ENCODE measurements at places on chromosomes 5 and 9.

DNA sequence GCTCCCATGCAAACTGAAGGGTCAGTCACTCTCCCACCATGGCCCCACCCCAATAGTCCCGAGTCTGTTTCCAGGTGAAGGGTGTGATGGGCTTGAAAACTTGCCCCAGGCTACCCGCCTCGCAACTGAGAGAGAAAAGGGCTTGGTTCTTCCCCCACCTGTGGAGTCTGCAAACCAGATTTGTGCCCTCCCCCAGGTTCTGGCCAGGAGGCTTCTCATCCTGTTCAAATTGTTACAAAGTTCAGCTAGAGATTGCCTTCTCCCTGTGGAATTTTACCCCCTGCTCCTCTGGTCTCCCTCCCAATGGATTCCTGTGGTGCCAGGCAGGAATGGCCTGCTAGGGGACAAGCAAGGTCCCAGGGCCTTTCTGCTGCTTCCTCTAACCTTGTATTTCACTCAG is 93.1 kb upstream of the ACO1 start:
- DNase-seq = no peak

- DNase-seq = no peak
These were observed 39.6 kb upstream of the DMXL1 start for GRCh38 chr5:119031011-119031886.

DNA sequence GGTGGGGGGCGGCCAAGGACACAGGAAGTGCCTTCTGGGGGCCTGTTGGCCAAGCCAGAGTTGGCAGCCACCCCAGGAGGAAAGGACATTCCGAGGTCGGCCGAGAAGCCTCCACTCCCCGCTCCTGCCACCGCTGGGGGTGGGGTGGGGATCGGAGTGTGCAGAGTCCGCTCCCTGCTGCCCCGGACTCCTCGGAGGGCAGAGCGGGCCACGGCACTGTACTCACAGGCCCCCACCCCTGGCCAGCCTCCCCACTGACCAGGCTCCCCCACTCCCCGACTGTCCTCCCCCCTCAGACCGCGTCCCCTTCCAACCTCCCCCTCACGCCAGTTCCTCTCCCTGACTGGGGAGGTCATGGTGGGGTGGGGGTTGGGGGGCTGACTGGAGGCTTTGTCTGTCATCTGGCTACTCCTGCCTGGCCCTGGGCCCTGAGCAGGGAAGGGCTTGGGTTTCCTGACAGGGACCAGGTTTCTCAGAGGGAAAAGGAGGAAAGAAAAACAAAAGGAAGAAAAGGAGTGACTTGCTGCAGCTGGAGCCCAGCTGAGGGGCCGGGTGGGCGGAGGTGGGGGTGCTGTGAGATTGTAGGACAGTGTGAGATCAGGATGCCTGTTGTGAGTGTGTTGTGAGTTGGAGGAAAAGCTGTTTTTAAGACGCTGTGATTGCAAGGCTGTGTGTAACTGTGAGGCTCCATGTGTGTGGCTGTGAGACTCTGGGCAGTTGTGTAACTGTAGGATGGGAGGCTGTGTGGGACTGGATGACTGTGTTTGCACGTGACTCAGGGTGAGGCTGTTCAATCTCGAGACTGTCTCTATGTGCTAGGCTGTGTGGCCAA is 29.7 kb downstream of the CNTFR start:
- no peak for DNase-seq

GRCh38 chr9:7103367-7103766 is 345.6 kb downstream of the KDM4C start:
- no peak for DNase-seq

DNA sequence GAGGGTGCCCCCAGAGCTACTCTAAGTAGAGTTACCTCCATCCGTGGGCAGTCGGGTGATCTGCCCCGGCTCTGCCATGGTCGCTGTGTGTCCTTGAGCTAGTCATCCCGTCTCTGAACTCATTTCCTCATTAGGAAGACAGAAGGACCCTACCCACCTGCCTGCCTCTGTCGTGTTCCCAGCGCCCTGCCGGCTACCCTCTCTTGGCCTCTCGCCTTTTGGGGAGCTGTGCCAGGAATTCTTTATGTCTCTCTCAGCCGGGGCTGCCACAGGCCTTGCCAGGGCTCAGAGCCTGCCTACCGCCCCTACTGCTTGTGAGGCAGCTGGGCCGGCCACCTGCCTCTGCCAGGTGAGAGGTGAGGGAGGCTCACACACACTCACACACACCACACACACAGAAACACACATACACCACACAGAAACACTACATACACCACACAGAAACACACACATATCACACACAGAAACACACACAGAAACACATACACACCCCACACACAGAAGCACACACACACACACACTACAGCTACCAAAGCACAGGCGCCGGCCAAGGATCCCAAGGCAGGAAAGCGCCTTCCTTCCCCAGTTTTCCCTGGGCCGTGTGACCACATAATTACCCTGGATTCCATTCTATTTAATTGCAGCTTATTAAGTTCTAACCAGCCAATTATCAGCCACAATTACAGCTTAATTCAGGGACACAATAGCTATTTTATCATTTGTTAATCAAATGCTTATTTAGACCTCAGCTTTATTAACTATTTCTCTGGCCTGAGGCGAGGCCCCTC is 41.7 kb downstream of the UNC5A start:
- DNase-seq = no peak

- no peak for DNase-seq
These were observed 176.5 kb upstream of the SLC24A2 start for GRCh38 chr9:19965336-19965735.

- no peak for DNase-seq
These were observed 76.4 kb downstream of the PHAX start for GRCh38 chr5:126677121-126677520.

GRCh38 chr5:102294886-102295395 is 1.1 kb downstream of the SLCO4C1 start:
- DNase-seq = no peak

DNA sequence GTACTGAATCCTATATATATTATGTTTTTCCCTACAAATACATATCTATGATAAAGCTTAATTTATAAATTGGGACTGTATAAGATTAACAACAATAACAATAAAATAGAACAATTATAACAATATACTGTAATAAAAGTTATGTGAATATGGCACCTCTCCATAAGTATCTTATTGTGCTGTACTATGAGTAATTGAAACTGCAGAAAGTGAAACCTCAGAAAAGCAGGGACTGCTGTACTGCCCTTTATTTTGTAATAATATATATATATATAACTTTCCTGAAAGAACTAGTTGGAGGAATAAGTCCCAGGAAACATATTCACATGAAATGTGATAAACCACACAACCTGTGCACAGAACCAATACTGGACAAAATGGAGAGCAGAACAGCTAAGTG is 77.3 kb downstream of the PAM start:
- no peak for DNase-seq

GRCh38 chr5:82375488-82376244 is 97.5 kb upstream of the RPS23 start:
- DNase-seq = no peak

DNA sequence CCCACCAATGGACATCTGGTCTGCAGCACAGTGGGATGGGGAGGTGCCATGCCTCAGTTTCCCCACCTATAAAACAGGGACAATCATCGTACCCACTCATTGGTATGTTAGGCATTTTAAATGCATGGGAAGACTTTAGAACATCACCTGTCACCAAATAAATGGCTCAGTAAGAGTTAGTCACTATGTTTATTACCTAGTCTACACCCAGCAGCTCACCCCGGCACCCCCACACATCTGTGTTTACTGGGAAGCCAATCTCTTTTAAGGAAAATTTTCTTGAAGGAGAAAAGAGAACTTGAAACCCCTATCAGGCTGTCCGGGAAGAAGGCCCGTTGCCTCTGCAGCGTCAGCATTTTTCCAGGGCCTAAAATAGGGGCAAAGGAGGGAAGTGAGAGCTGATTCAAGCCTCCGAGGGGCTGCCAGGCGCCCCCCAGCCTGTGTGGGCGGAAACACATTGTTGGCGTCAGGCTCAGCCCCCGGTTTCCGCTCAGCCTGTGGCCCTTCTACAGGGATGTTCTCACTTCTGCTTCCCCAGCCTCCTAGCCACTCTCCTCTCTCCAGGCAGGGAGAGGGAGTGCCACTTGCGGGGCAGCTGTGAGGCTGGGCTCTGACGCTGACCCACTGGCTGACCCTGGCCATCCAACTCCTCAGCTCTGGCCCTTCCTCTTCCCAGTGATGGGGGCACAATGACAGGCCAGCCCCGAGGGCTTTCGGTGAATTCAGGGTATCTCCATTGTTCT is 4.6 kb downstream of the CSF1R start:
- DNase-seq = no peak

GRCh38 chr9:36937951-36938350 is 96.1 kb downstream of the PAX5 start:
- no peak for DNase-seq

DNA sequence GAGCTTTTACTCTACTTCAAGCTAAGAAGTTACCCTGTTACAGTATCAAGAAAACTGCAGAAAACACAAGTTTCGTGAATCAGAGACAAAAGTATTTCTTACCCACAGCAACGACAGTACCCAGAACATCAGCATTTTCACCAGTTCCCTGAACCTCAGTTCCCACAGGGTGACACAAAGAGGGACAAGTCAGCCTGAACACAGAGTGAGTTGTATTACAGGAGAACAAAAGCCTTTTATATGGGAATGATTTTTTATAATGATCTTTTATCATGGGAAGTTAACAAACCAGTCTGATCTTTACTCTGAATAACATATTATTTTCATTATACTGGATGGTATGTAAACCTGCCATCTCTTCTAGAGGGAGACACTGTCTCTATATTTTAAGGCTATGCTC is 139.0 kb upstream of the ITGA1 start:
- no peak for DNase-seq

- no peak for DNase-seq
These were observed 196.2 kb downstream of the HSPA4 start for GRCh38 chr5:133247881-133248624.

DNA sequence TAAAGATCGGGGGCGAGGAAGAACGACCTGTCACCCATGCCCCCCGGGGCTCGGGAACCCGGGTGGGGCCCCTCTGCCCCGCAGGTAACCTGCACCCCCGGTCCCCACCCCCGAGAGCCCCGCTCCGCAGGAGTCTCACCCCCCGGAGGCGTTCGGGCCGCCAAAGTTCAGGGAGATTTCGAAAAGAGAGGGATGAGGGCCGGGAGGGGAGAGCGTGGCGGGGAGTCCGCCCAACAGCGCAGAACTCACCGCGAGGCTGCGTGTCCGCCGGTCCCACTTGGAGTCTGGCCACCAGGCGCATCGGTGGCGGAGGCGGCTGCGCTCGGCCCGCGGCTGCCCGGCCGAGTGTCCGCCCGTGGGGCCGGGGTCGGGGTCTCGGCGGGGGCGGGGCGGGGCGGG is at the start of gene PHF19:
TSS of gene PHF19 (minus strand) at position 347 of the 399 bp plus-strand sequence. CDS start 2,447 bp downstream, outside the sequence.
- DNase-seq = no peak

- DNase-seq = no peak
These were observed 208.4 kb downstream of the MEF2C start for GRCh38 chr5:88674356-88675167.

DNA sequence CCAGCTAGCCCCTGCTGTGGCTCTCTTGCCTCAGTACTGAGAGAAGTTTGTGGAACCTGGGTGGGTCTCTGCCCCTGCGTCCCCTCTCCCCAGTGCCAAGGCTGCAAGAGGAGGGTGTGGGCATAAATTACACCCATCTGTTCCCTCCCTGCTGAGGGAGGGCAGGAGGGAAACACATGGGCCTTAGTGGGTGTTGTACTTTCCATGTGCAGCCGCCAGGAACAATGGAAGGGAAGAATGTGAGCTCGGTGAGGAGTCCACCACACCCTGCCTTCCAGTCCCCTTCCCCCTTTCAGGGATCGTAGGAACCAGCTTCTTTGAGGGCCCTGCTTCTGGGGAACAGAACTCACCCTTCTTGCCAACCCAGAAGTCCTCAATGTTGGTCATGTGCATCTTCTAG is 138.2 kb upstream of the KLF4 start:
- no peak for DNase-seq

- no peak for DNase-seq
These were observed 30.4 kb downstream of the HMGCR start for GRCh38 chr5:75367401-75367800.

- DNase-seq = no peak
These were observed 4.4 kb upstream of the QSOX2 start for GRCh38 chr9:136249877-136250559.

GRCh38 chr5:65305913-65306312 is 175.8 kb downstream of the ADAMTS6 start:
- no peak for DNase-seq

DNA sequence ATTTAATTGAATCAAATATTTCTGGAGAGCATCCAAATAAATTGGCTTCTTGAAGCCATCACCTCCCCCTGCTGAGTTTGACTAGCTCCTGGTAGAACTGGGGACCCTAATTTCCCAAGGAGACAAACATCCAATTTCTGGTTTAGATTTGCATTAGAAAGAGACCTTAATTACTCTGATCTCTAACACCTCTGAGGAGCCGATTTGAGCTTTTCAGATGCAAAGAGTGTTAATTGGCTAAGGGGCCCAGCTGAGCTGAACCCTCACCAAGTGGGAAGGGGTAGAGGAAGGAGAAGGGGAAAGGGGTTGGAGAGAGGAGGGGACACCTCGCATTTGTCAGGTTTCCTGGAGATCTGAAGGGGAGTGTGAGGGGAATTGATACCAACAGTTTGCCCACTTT is 145.4 kb upstream of the SHB start:
- no peak for DNase-seq

DNA sequence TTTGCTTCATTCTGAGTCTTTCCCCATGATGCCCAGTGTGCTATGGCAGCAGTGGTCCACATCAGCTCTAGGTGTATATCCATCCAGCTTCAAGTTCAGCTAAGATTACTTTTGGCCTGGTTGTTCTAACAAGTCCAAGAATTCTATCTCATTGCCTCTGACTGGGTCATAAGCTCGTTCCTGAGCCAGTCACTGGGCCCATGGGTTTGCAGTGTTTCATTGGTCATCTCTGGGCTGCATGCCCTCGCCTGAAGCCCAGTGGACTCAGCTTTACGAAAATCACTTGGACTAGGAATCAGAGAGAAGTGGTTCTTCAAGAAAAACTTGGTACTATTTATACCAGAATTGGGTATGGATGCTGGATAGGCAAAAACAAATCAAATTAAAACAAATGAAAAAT is 16.1 kb upstream of the ARHGAP26 start:
- DNase-seq = no peak

GRCh38 chr5:159616952-159617351 is 286.7 kb upstream of the IL12B start:
- no peak for DNase-seq

DNA sequence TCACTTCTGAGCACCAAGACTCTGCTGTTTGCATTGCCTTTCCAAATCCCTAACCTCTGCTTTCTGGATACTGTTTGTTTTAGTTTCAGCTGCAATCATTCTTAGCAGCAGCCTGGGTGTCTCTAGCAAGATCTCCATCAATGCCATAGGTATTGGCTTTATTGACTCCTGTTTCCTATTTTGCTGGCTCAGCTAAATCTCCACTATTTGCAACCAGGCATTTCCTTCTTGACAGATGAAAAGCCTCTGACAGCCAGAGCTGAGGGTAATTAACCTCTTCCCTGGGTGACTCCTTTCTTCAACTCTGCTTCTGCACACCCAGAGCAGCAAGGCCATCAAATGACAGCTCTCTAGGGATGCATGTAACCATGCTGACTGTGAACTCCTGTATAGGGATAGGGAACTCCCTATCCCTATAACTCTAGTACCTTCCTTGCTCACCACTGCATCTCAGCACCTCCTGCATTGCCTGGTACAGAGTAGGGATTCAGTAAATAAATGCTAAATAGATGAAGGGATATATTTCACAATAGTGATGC is 293.5 kb downstream of the TRIM32 start:
- DNase-seq = no peak
